ENCODE measurements at places on chromosomes 5 and 9.
A peak's percentile ranks its signal among the peaks of the same experiment; 100 is the strongest.

DNA sequence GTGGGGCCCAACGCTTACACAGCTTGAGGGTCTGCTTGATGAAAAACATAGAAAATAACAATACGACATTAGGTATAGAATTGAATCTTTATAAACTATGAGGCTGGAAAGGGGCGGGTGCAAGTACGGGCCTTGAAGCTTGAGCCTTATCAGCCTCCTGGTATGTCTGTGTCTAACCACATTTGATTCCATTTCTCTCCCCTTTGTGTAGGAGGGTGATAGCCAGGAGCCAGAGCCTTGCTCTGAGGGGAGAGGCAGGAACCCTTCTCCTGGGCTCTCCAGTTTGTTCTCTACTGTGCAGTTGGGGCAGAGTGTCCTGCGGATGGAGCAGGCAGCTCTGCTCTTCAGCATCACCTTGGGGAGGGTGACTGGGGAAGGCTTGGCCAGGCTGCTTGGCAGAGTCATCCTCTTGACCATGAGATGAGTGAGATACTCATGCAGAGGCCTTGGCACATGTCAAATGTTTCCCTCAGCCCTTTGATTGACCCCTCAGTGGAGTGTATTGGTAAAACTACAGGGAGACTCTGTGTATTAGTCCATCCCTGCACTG, 153.5 kb downstream of the SEMA6A start:
- peak; percentile 48 for DNase-seq

DNA sequence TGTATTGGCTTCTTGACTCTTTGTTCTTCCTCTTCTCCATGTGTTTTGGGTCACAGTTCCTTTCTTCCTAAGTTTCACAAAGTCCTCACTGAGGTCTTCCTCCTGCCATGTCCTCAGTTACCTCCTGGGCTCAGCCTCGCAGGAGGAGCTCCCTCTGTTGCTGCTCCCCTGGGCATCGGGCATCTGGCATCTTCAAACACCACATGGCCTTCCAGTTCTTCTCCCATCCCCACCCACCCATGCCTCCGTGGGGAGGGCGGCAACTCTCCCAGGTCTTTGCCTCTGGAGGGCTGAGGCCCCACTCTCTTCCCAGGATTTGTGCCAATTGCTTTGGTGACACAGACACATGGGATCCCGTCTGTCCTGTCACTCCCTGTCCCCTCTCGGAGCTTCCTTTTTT, 22.8 kb downstream of the MRPL36 start:
- no peak for DNase-seq

DNA sequence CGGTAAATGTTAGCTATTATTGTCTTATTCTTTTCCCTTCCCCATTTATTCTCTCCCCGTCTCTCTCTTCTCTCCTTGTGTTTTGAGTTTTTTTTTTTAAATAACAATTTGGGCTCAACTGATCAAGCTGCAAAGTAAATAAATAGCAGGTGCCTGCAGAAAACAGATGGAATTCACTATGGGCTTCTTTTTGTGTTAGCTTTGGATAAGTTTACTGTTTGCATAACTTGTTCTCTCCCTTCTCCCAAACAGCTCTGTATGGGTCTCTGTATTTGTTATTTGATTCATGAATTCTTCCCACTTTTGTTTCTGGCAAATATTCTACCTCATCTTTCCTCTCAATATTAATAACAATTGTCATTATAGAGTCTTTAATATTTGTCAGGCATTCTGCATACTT, 111.8 kb upstream of the ASTN2 start:
- DNase-seq = no peak

DNA sequence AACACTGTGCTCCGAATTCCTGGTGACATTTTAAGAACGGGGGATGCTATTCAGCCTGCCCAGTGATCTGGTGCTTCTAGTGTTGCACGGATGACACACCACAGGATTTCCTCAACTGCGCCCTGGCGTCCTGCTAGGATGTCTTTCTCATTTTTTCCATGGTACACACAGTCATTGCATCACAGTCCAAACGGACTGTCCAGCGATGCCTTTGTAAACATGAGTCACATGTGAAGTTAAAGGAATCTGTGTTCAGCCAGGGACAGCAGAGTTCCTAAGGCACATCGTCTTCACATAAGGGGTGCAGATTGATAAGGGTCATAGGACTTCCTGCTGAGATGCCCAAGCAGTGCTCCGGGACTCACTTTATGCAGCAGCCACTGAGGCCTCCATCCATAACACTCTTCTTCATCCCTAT, 9.3 kb upstream of the PTPN3 start:
- no peak for DNase-seq

GRCh38 chr5:36526537-36526936, 79.9 kb upstream of the SLC1A3 start:
- DNase-seq = no peak

Measured in CMK (cell line).